ENCODE measurements at places on chromosomes 5 and 9. TPM values are rescaled to one million over a fixed set of nuclear protein-coding genes. Genes with fewer than 3 reads are reported as not detected.
A peak's percentile ranks its signal among the peaks of the same experiment; 100 is the strongest.

- DNase-seq, result peak; percentile 53
Measured at GRCh38 chr9:33289496-33289895, 820 bp upstream of the NFX1 start.

The FLT4 gene
- total RNA-seq, result 13.2 TPM

The ABHD17B gene
- 25.6 TPM for total RNA-seq

GRCh38 chr5:129506086-129506485, 46.0 kb downstream of the ADAMTS19 start:
- no peak for DNase-seq

The CREBRF gene
- total RNA-seq, result 39.3 TPM

The SPAG8 gene
- 4.6 TPM for total RNA-seq

The NIPAL4 gene
- not detected for total RNA-seq

The NUTM2F gene
- total RNA-seq, result not detected

The CHSY3 gene
- not detected for total RNA-seq

The OGN gene
- not detected for total RNA-seq

DNA sequence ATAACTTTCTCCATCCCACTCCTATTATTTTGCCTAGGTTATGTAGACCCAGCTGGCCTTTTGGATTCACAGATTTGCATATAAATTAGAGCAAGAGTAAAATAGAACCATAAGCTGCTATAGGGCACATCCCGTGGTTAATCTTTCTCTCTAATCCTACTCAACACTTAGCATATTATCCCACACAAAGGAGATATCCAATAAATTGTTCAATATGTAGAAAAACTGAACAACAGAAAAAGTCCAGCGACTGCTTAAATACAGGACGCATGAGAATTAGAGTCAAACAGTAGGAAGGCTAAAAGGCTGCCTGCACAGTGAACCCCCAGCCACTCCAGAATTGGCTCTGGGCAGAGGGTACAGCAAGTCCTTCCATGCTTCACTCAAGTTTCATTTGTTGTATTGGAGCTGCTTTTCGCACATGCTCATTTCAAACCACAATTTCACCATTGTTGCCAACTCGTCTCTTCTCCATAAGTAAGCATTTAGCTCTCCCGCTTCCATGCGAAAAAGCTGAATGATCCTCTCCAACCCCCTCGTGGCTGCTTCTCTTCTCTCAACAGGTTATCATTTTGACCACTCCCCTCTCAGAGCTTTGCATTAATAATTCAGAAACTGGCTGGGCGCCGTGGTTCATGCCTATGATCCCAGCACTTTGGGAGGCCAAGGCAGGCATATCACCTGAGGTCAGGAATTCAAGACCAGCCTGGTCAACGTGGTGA, 14.1 kb upstream of the IQGAP2 start:
- DNase-seq, result no peak

- no peak for DNase-seq
Measured at GRCh38 chr9:35556776-35557175, 48.3 kb upstream of the TESK1 start.

All from activated naive CD8-positive, alpha-beta T cell treated with anti-CD3 and anti-CD28 coated beads, Interleukin-2, amount 10 ng/mL, durations not matched to agents 7 days and 5 days (primary cell).